Kidney capillary endothelial cell (primary cell): ENCODE measurements at places on chromosomes 1 and 21.
A peak's percentile ranks its signal among the peaks of the same experiment; 100 is the strongest.

DNA sequence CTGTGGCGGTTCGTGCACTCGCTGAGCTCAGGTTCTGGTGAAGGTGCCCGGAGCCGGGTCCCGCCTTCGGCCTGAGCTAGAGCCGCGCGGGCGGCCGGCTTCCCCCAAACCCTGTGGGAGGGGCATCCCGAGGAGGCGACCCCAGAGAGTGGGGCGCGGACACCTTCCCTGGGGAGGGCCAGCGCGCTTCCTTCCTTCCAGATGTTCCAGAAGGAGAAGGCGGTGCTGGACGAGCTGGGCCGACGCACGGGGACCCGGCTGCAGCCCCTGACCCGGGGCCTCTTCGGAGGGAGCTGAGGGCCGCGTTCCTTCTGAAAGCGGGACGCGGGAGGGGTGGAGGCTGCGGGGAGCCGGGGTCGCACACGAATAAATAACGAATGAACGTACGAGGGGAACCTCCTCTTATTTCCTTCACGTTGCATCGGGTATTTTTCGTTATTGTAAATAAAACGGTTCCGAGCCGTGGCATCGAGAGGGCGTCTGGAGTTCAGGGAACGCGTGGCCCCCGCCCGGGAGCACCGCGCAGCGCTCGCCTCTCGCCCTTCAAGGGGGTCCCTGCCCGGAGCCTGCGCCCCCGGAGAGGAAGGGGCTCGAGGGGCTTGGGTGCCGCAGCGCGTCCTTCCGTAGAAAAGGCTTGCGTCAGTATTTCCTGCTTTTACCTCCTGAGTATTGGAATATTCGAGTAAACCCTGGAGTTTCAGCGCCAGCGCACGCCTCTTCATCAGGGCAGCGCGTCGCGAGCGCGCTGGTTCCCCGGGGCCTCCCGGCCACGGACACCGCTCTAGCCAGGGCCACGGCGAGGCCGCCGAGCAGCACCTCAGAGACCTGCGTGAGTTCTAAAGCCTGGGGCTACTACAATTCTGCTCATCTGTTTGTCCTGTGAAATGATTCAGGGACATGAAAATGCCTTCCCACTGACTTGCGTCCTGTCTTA is 11.5 kb downstream of the YBEY start:
- no peak for DNase-seq

DNA sequence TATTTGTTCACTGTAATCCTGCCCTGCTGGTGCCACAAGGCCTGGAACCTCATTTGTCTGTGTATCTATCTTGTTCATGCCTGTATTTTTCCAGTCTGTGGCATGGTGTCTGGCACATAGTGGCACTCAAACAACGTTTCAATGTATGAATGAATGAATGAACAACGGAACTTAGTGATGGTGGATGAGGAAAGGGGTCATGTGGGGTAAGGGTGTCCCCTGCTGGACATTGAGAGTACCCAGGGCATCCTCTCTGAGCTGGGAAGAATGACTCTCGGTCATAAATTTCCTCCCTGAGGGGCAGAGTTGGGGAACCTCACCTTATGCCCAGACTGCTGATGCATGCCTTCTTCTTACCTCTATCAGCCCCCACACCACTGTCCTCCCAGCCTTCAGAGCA is 18.9 kb upstream of the ZNF683 start:
- DNase-seq = peak; percentile 47

- no peak for DNase-seq
Observed at GRCh38 chr1:101360506-101360905, 123.7 kb downstream of the S1PR1 start.

DNA sequence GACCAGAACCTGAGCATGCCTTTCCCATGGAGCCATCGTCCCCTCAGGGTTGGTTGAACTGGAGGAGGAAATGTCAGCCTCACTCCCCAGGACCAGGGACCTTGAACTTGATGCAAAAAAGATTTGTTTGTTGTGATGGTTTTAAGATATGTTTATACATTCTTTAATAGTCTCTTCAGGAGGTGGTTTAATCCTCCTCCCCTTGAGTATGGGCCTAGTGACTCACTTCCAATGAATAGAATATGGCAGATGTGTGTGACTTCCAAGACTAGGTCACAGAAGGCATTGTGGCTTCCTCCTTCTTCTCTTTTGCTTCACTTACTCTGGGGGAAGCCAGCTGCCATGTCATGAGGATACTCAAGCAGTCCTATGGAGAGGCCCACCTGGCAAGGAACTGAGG is 81.7 kb upstream of the WNT4 start:
- DNase-seq = no peak

- no peak for DNase-seq
Observed at GRCh38 chr1:226111098-226111882, 48.8 kb downstream of the H3-3A start.

GRCh38 chr21:25515484-25516405 is 91.5 kb downstream of the MRPL39 start:
- no peak for DNase-seq

DNA sequence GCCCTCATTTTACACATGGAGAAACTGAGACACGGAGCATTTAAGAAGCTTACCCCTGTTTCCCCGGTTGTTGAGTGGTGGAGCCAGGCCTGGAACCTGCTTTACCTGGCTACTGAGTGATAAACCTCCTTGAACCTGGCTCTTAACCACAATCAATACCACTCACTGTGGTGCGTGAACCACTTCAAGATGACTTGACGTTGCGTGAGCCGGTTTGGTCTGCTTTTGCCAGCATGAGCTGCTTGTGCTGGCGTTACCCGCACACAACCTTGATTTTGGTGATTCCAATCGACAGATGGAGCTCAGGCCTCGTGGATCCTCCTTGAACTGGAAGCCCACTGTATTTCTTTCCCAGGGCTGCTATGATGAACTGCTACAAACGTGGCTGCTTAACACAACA is 6.1 kb upstream of the TINAGL1 start:
- DNase-seq = no peak

- DNase-seq = no peak
Observed at GRCh38 chr1:223222377-223222776, 79.3 kb upstream of the TLR5 start.

DNA sequence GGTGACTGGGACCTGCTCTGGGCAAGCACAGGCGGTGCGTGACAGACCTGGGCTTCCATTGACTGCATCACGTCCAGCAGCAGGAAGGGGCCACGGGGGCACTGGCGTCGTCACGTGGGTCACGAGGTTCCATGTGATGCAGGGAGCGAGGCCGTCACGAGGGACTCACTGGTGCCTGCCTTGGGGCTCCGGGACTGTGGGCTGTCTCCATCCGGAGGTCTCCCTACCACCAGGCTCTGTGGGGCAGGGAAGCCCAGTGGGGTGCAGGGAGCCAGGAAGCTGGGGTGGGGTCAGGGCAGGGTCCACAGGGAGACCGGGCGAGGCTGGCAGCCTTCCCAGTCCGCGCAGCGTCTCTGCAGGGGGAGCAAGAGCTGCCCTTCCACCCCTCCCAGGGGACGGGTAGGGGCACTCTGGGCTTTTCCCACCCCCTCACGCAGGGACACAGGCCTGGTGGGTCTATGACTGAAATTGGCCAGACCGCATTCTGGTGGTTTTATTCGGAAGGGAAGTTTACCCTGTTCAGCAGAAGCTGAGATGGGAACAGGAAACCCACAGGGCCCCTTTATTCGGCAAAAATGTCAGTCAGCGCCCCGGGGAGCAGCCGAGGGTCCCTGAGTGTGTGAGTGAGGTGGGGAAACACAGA is 416 bp upstream of the TNFRSF14 start:
- DNase-seq = peak; percentile 75

GRCh38 chr1:236654957-236655356 is 31.3 kb upstream of the ACTN2 start:
- no peak for DNase-seq

DNA sequence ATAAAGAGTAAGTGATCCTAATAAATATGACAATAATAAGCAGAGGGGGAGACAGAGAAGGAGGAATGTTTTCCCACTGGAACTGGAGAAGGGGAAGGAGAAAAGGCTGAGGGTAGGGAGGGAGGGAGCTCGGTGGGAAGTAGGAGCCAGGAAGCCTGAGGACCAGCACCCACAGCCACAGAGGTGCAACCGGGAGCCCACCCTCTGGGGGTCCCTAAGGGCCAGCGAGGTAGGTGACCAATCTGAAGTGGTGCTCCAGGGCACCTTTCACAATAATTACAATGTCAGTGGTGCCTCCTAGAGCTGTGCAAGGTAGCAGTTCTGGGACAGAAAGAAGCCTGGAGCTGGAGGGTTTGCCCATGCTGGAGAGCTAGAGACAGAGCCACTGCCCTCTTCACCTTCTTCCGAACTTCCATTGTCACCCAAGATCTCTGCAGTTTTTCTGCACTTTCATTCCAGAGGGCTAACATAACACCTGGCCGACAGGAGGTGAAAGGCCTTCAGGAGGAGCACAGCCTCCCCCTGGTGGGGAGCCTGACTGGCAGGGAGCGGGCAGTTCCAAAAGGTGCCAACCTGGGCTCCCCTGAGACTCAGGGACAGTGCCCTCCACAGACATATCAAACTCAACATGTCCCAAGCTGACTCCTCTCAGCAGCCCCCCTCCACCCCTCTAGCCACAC is 4.1 kb upstream of the AHCYL1 start:
- DNase-seq = no peak

DNA sequence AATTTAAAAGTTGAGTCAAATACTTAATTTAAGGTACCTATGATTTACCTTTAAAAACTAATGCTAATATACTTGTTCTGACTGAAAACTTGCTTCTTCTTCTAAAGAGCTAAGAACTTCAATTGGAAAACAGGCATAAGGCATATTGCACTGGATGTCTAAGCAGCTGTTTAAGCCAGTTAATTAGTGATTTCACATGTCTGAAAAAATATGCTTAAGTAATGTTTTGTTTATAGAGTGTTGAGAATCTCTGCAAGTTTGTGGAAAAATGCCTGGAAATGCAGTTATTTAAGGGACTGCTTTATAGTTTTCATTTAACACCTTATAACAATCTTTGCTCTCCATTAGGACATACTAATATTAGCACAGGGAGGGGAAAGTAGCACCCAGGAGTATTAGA is 28.2 kb downstream of the UBE2U start:
- DNase-seq = no peak

DNA sequence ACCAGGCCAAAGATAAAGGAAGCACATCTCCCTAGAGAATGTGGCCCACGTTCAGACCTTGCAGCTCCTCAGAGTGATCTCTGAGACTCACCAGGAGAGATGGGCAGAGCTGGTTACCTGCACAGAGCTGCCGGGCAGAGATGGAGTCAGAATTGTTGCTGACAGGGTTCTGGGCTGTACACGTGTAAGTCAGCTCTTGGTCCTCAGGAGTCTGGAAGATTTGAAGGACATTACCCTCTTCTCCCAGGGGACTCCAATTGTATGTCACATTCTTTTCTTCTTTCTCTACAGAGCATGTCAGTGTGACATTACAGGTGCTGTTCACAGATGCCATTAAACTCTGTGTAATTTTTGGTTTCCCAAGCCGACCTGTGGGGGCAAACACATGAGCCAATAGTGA is 25.5 kb downstream of the CD84 start:
- no peak for DNase-seq

GRCh38 chr1:201655910-201656309 is 117.0 kb downstream of the NAV1 start:
- no peak for DNase-seq

- DNase-seq = peak; percentile 24
Observed at GRCh38 chr1:74504125-74504932, 8.1 kb downstream of the LRRC53 start.

GRCh38 chr1:207811319-207811718 is 59.5 kb downstream of the CD46 start:
- no peak for DNase-seq

- DNase-seq = no peak
Observed at GRCh38 chr1:169109561-169110134, 3.2 kb downstream of the ATP1B1 start.

DNA sequence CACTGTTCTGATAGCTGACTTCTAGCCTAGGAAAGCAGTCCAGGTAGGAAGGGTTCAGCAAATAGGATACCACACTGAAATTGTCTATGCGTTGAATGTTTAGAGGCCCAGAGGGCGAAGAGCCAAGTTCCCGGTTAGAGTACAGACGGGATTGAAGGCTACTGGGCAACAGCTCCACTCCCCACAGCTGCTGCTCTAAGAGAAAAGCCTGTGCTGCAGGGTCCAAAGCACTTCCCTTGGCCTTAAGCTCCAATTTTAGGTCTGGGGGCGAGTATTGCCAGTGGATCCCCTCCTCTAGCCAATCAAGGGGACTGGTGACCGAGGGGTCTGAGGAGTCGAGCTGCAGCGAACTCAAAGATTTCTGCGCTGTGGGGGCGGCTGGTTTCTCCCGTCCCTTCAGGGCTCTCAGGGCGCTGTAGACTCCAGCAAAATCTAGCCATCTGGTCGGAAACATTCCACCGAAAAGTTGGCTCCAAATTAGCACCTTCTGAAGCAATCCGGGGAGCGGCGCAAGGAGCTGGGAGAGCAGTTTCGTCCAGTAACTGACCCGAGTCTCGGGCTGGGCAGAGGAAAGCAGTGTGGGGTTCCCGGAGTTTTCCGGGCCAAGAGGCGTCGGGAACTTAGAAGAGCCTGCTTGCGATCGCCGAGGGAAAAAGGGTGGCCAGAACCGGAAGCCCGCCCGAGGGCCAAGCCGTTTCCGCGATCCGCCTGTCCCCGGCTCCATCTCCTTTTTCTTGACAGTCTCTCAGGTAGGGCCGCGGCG is 748 bp downstream of the PPP1R15B start:
- DNase-seq = no peak
